ENCODE measurements at places on chromosomes 1 and 21. TPM values are rescaled to one million over a fixed set of nuclear protein-coding genes. Genes with fewer than 3 reads are reported as not detected.

DNA sequence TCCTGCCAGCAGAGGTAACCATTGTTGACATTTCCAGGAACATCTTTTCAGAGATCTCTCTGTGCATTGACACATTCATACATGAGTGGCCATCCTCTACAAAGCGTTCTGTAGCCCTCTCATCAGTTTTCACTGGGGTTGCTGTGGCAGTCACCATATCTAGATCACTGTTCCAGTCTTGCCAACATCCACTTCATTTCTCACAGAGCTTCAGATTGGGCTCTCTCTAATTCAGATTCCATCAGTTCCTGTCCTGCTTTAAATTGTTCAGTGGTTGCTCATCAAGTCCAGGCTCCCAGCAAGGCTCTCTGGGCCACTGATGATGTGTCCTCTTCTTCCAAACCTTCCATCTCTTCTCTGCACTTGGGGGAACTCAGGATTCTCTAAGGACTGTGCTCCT is 173.7 kb downstream of the KCNJ6 start:
- no peak for DNase-seq
- peaks cover 25% of the 10 kb centered on the region for H3K27me3 ChIP-seq
- H3K4me3 ChIP-seq: no peak overlapping the region
- H3K4me1 ChIP-seq: no peaks in the 10 kb centered on the region
- H3K27ac ChIP-seq: no peak overlapping the region

- peaks cover 29% of the 10 kb centered on the region for H3K4me1 ChIP-seq
- H3K4me3 ChIP-seq: no peak overlapping the region
- H3K36me3 ChIP-seq: no peaks in the 10 kb centered on the region
- no peaks in the 10 kb centered on the region for H3K27me3 ChIP-seq
Observed at GRCh38 chr1:160858097-160858496, 4.6 kb downstream of the CD244 start.

DNA sequence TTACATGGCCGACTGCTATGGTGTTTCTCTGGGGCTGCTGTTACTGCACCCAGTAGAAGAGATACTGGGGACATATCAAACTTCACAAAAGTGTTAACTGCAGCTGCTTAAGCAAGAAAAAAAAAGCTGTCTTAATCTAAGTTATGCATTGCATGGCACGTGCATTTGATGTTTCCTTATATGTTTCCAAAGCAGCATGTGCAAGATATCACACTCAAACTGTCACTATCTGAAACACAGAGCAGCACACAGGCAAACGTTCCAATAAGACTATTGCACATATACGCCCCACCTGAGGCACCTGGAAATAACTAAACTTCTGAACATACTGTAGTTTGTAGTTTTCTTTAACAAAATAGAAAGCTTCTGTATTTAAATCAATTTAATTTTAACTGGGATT is 671.4 kb upstream of the ADGRL2 start:
- H3K4me3 ChIP-seq: no peak overlapping the region
- no peak for DNase-seq
- no peaks in the 10 kb centered on the region for H3K27me3 ChIP-seq
- H3K4me1 ChIP-seq: no peaks in the 10 kb centered on the region
- no peak overlapping the region for H3K27ac ChIP-seq

Gene NR0B2
- not detected for polyA plus RNA-seq

DNA sequence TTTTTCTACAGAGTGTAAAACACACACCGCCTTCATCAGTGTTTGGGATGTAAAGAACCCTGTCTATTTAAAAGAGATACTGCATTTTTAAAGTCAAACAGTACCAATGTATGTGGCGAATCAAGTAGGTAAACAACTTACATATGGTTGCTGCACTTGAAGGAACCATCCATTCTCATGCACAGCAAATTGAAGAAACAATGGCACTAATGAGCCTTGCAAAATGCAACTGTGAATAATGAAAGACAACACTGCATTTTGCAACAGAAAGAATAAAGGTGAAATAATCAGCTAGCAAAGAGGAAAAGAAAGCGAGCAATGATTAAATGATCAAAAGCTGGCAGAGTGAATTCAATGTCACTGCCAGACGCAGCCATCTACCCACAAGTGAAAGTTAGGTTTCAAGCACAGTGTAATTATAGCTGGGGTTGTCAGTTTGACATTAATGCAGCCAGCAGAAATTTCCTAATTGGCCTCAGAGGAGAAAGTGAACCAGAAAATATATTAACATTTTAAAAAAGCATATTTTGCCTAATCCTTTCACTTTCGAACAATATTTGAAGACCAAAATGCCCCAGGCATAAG is 10.9 kb upstream of the BARHL2 start:
- H3K27ac ChIP-seq: peak overlapping the region; percentile 36
- H3K4me3 ChIP-seq: no peak overlapping the region
- peaks cover 100% of the 10 kb centered on the region for H3K27me3 ChIP-seq
- DNase-seq: no peak
- H3K36me3 ChIP-seq: peaks cover 12% of the 10 kb centered on the region
- peaks cover 58% of the 10 kb centered on the region for H3K4me1 ChIP-seq

GRCh38 chr1:161374373-161374772 is 6.7 kb upstream of the CFAP126 start:
- no peak overlapping the region for H3K27ac ChIP-seq
- no peaks in the 10 kb centered on the region for H3K36me3 ChIP-seq
- no peak overlapping the region for H3K4me3 ChIP-seq
- no peak for DNase-seq
- H3K4me1 ChIP-seq: no peaks in the 10 kb centered on the region

DNA sequence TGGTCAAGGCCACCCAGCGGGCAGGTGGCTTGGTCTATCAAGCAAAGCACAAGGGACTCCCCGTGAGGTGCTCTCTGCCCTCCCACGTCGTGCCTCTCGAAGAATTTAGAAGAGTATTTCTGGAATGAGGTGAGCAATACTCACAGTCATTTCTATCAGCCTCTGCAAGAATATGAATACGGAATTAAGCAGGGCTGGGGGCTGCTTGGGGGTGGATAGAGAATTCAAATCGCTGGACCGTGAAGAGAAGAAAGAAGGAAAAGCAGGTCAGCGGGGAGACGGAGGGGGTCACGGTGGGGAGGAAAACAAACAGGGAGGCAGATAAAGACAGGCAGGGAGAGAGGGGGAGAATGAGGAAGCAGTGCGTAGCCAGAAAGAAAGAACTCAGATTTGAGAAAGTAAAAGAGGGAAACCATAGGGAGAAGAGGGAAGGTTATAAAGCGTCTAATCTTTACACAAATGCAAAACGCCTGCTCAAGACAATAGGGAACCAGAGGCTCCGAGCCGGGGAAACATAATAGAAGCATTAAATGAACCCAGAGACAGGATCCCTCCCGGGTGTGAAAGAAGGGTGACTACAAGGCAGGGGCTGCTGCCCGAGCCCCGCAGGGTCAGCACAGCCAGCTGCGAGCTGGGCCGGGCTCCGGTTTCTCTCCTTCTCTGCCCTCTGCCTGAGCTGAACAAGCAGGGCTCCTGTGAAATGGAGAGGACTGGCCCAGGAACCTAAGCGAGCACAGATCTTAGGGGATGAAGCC is 2.1 kb upstream of the EDN2 start:
- H3K36me3 ChIP-seq: no peaks in the 10 kb centered on the region
- peaks cover 5% of the 10 kb centered on the region for H3K4me1 ChIP-seq
- DNase-seq: no peak

DNA sequence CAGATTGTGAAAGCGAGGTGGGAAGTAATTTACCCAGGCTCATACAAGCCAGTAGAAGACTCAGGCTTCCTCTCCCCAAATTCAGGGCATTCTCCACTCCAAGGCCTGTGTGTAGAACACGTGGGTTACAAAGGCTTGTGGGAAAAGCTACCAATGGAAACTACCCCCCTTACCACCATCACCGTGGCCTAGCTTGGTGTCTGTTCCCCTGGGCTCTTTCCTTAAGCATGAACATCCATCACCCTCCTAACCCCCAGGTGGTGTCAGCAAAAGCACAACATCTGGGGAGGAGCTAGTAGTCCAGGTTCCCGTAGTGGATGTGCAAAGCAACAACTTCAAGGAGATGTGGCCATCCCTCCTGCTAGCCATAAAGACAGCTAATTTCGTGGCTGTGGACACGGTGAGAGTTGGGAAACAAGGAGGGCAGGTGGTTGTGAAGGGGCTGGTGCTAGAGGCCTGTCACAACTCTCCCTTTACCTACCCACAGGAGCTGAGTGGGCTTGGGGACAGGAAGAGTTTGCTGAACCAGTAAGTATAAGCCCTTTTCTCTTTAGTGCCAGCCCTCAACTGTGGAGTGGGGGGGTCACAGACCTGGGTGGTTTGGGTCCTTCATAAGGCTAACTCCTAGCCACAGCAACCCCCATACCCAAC is 701 bp upstream of the MUTYH start:
- DNase-seq: no peak
- H3K4me1 ChIP-seq: peaks cover 57% of the 10 kb centered on the region
- H3K36me3 ChIP-seq: peaks cover 3% of the 10 kb centered on the region
- H3K27ac ChIP-seq: peak overlapping the region; percentile 98
- no peaks in the 10 kb centered on the region for H3K27me3 ChIP-seq

- H3K27ac ChIP-seq: no peak overlapping the region
- H3K27me3 ChIP-seq: peaks cover 16% of the 10 kb centered on the region
- DNase-seq: no peak
- no peaks in the 10 kb centered on the region for H3K4me1 ChIP-seq
- no peak overlapping the region for H3K4me3 ChIP-seq
- H3K36me3 ChIP-seq: no peaks in the 10 kb centered on the region
Observed at GRCh38 chr1:37174341-37174740, 140.0 kb upstream of the GRIK3 start.

Gene SH2D5
- polyA plus RNA-seq: not detected

Gene SYPL2
- 0.22 TPM for polyA plus RNA-seq

- H3K4me1 ChIP-seq: no peaks in the 10 kb centered on the region
- H3K36me3 ChIP-seq: no peaks in the 10 kb centered on the region
- DNase-seq: no peak
- H3K4me3 ChIP-seq: no peak overlapping the region
- H3K27ac ChIP-seq: no peak overlapping the region
- H3K27me3 ChIP-seq: no peaks in the 10 kb centered on the region
Observed at GRCh38 chr1:45934947-45935346, 131.5 kb downstream of the MAST2 start.

Gene AMIGO1
- polyA plus RNA-seq: 17.8 TPM

Gene RGS13
- polyA plus RNA-seq: not detected

DNA sequence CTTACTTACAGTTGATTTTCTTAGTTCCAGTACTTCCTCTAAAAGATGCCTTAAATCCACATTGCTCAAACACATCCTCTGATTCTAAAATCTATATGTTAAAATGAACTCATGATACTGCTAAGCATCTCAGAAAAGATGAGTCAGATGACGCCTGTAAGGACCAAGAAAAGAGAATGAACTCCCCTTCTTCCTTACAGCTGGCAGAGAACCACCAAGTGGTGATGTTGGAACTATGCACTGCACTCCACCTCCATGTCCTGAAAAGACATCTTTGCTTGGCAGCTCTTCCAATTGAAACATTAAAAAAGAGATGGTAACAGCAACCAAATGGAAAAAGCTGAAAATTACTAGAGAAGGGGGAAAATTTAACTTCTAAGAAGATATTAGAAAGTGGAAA is 648.8 kb downstream of the PTPRC start:
- DNase-seq: no peak
- H3K4me3 ChIP-seq: no peak overlapping the region
- no peaks in the 10 kb centered on the region for H3K27me3 ChIP-seq
- no peaks in the 10 kb centered on the region for H3K36me3 ChIP-seq

Gene NUAK2
- polyA plus RNA-seq: 14.3 TPM

GRCh38 chr1:202105571-202106339 is 17.0 kb upstream of the GPR37L1 start:
- no peaks in the 10 kb centered on the region for H3K36me3 ChIP-seq
- DNase-seq: no peak
- H3K27me3 ChIP-seq: no peaks in the 10 kb centered on the region
- no peak overlapping the region for H3K4me3 ChIP-seq

Gene GPR37L1
- polyA plus RNA-seq: 0.19 TPM

GRCh38 chr1:74681851-74682250 is 8.3 kb upstream of the ERICH3 start:
- no peak for DNase-seq
- no peak overlapping the region for H3K4me3 ChIP-seq
- no peaks in the 10 kb centered on the region for H3K4me1 ChIP-seq
- no peak overlapping the region for H3K27ac ChIP-seq
- no peaks in the 10 kb centered on the region for H3K36me3 ChIP-seq

Gene MPL
- polyA plus RNA-seq: not detected

- H3K4me3 ChIP-seq: no peak overlapping the region
- no peaks in the 10 kb centered on the region for H3K4me1 ChIP-seq
- DNase-seq: no peak
Observed at GRCh38 chr21:16069178-16070112, 339.7 kb downstream of the USP25 start.

- DNase-seq: no peak
- H3K4me1 ChIP-seq: peaks cover 3% of the 10 kb centered on the region
- H3K36me3 ChIP-seq: no peaks in the 10 kb centered on the region
- H3K27me3 ChIP-seq: peaks cover 31% of the 10 kb centered on the region
Observed at GRCh38 chr21:38596264-38597042, 98.2 kb upstream of the ERG start.

GRCh38 chr1:18899363-18900049 is 2.8 kb downstream of the ALDH4A1 start:
- H3K4me3 ChIP-seq: no peak overlapping the region
- no peaks in the 10 kb centered on the region for H3K27me3 ChIP-seq
- H3K36me3 ChIP-seq: no peaks in the 10 kb centered on the region
- no peak for DNase-seq

- H3K36me3 ChIP-seq: no peaks in the 10 kb centered on the region
- no peak overlapping the region for H3K4me3 ChIP-seq
- H3K4me1 ChIP-seq: no peaks in the 10 kb centered on the region
- H3K27me3 ChIP-seq: peaks cover 5% of the 10 kb centered on the region
- no peak overlapping the region for H3K27ac ChIP-seq
Observed at GRCh38 chr1:2604844-2605508, 18.4 kb downstream of the PRXL2B start.

DNA sequence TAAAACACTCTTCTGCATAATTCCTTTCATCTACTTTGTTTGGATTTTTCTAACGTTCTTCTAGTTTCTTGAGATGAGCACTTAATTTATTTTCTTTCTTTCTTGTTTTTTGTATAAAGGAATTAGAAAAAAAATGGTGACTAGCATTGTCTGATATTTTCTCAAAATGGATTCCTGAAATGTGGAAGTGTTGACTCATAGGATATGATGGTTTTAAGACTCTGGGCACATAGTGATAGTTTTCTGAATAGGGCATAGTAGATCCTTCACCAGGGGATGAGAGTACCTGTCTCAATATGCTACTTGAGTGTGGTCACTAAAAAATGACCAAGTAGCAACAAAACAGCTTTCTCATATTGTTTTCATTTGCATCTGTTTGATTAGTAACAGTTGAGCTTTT is 100.9 kb downstream of the PEX14 start:
- H3K36me3 ChIP-seq: no peaks in the 10 kb centered on the region
- no peak overlapping the region for H3K4me3 ChIP-seq
- no peaks in the 10 kb centered on the region for H3K27me3 ChIP-seq

- H3K4me1 ChIP-seq: peaks cover 8% of the 10 kb centered on the region
- peak within 1 kb of the TSS; percentile 85 for H3K4me3 ChIP-seq
- no peaks in the 10 kb centered on the region for H3K27me3 ChIP-seq
- peak within 1 kb of the TSS; percentile 92 for H3K27ac ChIP-seq
- peaks cover 16% of the 10 kb centered on the region for H3K36me3 ChIP-seq
- DNase-seq: peak; percentile 30
Observed at GRCh38 chr1:15584489-15585363, at the start of gene AGMAT. Gene AGMAT (minus strand): TSS chr1:15585051. CDS start chr1:15584967, 84 bp downstream.
